ENCODE measurements at places on chromosomes 16 and 17.

- no peak for DNase-seq
Measured at GRCh38 chr16:79995315-79995714, 394.8 kb upstream of the MAF start.

DNA sequence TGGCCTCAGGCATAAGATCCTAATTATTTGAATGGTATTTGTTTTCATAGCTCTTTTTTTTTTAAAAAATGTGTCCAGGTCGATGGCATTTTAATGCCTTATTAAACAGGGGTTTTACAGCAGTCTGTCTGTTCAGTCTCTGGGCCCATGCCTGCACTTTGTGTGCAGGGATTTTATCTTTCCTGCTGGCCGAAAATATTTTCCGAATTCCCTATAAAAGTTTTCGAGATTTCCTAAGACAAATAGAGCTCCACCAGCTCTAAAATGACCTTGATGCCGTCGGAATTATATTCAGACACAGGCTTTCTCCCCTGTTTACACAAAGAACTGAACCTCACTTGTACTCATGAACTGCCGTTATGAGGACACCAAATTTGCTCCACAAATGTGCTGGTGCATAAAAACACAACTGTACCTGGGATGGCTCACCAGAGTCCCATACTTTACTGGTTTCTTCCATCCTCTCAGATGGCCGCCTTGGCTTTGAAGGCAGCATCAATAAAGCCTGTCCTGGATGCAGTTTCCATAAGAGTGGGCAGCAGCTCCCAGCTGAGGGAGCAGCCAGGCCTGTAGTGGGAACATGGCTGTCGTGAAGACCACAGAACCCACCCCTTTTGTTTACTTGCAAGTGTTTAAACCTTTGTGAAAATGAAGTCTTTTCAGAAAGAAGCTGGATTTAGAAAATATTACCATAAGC, 44.9 kb downstream of the TBX4 start:
- no peak for DNase-seq

DNA sequence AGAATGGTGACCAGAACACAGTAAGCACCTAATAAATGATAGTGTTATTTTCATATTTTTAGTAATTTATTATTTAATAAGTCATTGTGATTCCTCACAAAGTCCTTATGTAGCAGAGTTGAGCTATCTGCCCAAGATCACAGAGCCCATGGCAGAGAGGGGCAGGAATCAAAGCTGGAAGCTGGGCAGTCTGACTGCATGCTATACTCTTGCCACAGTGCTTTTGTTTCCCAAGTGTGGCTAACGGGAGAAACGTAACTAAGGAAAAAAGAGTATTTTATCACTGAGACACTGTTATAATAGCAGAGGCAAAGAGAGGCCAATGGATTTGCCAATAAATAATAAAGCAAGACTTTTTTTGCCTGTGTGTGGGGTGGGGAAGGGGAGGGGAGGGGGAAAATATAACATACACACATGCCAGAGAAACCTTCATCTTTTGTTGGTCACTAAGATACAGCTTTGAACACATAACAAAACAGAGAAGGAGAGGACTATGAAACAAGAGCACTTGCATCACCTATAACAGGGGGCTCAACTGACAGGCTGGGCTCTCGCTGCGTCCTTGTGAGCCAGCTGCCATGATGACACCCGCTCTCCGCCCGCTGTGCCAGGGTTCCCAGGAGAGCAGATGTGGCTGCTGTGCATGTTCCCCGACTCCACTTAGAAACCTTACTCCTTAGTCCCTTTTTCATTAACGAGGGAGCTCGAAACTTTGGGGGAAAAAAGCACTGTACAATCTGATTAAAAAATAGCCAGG, 10.1 kb downstream of the CSNK2A2 start:
- no peak for DNase-seq

DNA sequence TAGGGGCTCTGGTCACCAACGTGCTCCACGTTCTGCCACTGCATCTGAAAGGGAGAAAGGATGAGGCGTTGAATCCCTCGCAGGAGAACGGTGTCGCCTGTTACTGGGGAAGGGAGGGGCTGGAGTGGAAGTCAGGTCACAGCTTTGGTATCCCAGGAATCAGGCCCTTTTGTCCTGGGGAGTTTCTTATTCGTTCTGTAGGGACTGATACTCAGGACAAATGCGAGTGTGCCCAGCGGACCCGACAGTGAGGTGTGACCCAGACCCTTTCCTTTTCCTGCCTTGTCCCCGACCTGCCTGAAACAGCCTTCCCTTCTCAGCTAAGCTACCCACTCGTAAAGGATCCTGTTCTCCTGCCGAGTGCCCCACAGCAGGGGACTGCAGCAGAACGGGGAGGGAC, 177.5 kb downstream of the VPS53 start:
- no peak for DNase-seq

- no peak for DNase-seq
Measured at GRCh38 chr16:51565184-51565583, 414.1 kb upstream of the SALL1 start.

DNA sequence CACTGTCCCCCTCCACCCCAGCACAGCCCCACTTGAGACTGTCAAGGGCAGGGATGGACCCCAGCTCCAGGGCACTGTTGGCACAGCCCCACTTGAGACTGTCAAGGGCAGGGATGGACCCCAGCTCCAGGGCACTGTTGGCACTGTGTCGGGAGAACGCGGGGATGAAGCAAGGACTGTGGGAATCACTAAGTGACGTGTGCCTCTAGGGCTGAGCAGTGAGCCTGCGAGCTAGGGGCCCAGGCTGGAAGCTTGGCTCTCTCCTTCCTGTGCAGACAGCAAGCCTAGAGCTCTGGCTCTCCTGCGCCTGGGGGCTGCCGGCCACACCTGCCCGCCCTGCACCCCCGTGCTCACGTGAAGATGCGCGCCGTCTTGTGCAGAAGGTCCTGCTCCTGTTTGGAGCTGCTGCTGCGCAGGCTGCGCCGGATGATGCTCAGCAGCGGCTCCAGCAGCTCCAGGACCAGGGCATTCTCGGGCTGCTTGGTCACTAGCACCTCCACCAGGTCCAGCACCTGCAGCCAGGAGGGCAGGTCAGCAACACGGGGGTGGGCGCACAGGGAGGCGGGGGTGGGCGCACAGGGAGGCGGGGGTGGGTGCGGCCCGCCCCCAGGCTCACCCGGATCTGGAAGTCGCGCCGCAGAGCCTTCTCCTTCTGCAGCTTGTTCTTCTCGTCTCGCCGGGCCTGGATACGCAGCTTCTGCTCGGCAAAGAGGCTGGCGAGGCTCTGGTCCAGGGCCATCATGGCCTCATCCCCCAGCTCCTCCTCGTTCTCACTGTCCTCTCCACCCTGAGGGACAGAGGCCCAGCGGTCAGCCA, 10.8 kb downstream of the MYBBP1A start:
- no peak for DNase-seq

GRCh38 chr17:49925921-49926320, 43.1 kb upstream of the DLX4 start:
- peak; percentile 9 for DNase-seq

Data from AG10803 (cell line).